ENCODE measurements at places on chromosomes 13 and 19.

DNA sequence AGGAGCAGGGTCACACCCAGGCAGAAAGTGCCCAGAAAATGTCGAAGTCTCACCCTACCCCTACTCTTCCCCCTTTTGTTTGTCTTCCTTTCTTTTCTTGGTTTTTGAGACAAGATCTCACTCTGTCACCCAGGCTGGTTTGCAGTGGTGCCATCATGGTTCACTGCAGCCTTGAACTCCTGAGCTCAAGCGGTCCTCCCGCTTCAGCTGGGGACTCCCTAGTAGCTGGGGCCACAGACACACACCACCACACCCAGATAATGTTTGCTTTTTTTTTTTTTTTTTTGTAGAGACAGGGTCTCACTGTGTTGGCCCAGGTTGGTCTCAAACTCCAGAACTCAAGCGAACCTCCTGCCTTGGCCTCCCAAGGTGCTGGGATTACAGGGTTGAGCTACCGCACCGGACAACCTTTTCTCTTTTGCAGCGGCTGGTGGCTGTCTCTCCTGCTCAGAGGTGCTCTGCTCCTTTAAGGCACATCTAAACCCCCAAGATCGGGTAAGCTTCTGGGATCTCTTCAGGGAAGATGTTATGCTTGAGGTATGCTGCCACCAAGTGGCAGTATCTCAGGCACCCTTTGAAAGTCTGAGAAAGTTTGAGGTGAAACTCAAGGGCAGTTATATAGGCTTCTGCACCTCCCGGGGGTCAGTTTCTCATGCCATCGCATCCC lies 22.4 kb upstream of the EBI3 start:
- no peak for DNase-seq

- DNase-seq, result no peak
These were observed 248.3 kb upstream of the SLITRK1 start for GRCh38 chr13:84130495-84131114.

DNA sequence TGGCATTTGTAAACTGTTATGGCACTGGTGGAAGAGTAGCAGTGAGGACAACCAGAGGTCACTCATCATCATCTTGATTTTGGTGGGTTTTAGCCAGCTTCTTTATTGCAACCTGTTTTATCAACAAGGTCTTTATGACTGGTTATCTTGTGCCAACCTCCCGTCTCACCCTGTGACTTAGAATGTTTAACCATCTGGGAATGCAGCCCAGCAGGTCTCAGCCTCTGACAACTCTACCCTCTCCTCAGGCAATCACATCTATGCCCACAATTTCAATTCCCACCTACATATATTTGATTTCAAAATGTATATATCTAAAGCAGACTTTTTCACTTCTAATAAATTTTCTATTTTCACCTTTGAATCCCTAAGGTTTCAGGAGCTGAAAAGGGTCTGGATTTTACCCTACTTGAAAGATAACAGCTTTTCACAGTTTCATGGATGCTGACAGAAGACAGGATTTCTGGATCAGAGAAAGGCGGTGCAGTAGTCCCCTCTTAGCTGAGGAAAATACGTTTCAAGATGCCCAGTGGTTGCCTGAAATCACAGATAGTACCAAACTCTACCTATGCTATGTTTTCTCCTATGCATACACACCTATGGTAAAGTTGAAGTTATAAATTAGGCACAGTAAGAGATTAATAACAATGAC lies 1171.8 kb downstream of the DIAPH3 start:
- no peak for DNase-seq

DNA sequence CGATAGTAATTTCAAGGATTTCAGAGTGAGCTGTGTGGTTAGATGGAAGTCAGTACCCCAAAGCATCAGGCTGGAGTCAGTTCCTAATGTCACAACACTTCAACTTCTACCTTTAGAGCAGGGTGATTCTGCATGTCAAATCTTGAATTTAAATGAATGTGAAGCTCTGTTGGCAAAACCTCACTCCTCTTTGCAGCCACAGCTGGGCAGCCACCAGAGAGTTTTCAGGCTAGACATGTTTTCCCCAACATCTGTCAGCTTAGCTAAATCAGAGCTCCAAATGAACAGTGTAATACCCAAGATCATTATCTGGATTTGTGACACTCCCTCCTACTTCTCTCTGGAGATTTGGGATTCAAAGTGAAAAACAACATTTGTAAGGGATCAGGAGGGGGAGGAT lies 33.7 kb upstream of the OLFM4 start:
- DNase-seq, result no peak

DNA sequence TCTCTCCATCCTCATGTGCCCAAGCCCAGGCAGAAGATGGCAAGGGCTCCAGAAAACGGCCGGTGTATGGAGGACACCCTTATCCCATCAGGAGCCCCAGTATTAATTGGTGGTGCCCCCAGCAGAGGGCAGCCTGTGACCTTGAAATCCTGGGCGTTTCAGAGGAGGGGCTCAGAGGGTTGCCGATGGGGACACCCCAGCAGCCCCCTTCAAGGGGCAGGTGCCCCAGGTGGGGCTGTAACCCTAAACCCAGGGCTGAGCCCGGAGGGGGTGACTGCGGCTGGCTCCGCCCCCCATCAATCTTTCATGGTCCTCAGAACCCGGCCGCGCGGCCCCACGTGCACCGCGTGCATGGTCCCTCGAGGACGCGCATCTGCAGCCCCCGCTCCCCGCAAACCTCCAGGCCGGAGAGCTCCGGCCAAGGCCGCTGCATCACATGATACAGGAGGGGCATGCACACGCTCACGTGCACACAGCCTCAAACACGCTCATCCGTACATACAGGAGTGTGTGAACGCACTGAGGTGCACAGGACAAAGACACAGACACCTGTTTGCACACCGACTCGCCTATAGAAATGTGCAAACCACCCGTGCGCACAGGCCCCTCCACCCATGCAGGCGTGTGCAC lies 949 bp downstream of the RAB3A start:
- no peak for DNase-seq

- DNase-seq, result no peak
These were observed 33.1 kb upstream of the C1QTNF9 start for GRCh38 chr13:24276306-24276705.

DNA sequence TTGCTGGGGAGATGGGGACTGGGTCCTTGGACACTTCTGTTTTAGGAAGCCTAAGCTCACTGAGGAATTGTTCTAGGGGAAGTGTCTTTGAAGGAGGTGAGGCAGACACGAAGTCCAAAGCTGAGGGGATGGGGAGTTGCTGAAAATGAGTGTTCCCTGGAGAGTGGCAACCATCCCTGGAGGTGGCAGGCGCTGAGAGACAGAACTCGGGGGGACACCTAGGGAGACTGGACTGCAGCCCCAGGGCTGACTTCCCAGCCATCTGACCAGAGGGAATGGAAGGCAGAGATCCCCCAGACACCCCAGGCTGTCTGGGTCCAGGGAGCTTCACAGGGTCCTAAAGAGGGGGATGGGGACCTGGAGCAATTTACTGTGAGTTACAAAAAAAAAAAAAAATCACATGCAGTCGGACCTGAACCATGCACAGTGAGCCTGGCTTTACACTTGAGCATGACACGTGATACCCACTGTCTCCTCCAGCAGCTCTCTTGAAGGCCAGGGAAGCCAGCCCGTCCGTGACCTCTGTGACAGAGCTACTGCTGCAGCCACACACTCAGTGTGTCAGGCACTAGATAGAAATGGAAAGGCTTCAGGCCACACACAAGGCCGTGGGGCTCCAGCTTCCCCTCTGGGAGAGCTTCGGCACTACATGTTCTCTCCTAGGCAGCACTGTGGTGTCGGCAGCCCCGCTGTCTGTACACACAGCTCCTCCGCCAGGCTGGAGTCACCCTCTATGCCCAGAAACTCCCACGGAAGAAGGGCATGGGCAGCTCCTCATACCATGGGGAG lies 77.1 kb upstream of the KCTD15 start:
- no peak for DNase-seq

GRCh38 chr13:74450525-74450845 lies 316.3 kb upstream of the KLF12 start:
- DNase-seq, result no peak

DNA sequence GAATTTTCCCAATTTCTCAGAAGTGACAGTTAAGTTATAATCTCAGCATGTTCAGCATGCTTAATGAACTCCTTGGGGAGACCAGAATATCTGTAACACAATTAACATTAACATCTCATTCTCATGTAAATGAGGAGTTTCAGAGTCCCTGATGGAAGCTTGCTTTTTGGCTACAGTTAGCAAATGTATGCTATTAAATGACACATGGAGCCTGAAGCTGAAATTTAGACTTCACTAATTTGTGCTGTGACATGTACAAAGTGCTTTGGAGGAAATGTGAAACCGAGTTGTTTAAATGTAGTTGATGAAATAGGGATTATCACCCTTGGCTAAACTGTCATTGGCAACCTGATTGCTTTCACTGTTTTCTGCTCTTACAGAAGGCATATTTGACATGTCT lies 2265.1 kb upstream of the PCDH20 start:
- no peak for DNase-seq

DNA sequence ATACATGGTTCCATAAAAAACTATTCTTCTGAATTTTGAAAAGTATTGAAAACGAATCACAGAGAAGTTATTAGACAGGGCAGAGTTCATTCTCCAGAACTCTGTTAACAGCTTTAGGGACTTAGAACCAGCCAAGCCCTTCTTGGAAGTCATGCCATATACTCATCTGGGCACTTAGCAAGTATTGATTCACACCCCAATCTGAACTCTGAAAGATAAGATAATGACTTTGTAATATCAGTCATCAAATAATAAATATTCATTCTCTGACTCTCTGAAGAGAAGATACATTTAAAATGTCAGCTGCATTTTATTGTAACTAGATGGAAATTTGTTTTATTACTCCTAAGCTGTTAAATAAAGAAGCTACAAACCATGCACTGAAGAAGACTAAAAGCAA lies 43.8 kb upstream of the ITM2B start:
- no peak for DNase-seq

GRCh38 chr19:51227966-51228365 lies 3.1 kb downstream of the CD33 start:
- DNase-seq, result no peak

DNA sequence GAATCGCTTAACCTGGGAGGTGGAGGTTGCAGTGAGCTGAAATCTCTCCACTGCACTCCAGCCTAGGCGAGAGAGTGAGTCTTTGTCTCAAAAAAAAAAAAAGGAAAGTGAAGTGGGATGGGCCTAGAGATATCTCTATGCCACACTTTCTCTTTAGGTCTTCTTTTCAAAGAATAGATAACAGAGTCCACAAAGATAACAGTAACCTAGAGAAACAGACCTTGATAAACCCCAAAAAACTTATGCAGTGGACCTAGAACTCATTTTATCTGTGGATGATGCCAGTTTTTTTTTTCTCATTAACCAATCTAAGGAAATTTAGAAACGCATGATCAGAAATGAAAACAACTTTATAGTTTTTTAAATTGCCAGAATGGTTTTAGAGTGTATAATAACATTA lies 227.4 kb downstream of the LHFPL6 start:
- DNase-seq, result no peak

DNA sequence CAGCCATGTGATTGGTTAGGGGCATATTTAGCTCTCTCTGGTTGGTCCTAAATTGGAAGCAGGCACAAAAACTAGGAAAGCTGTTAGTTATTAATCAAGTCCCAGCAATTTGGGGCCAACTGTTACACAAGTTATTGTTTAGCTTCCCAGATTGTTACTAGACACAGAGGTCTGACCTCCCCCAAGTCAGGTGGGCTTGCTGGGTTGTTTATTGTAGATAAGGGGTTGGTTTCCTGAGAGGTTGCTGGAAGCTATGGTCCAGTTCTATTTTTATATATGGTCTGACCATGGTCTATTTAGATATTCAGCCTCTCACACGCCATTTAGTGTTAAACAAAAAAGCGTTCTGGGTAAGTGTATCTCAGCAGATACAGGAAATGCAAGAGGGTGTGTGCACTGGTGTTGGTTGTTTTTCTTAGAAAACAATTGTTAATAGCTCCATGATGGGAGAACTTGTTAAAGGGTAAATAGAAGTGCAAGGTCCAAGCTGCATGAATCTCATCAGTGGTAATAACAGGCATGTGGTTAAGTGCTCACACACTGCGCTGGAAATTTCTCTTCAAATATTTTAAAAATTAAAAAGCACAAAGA lies 150.0 kb downstream of the RAP2A start:
- no peak for DNase-seq

GRCh38 chr13:33637978-33638743 lies 179.8 kb upstream of the RFC3 start:
- no peak for DNase-seq

GRCh38 chr13:45527699-45528462 lies 63.1 kb downstream of the COG3 start:
- no peak for DNase-seq

DNA sequence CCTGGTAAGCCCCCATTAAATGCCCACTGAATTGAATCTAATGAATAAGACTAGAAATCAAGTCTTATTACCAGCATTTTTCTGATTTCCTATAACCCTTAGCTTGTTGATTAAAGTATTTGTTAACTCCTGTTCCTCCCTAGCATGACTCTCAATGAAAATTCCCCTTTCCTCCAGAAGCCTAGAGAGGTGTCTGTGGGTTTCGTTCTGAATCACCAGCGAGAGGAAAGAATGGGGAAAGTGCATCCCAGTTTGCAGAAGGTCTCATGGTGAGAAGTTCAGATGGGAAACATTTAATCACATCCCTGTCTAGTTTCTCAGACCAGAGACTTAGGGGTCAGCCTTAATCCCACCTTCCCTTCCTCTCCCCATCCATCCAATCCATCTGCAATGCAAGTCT lies 26.9 kb downstream of the POU2F2 start:
- DNase-seq, result no peak

DNA sequence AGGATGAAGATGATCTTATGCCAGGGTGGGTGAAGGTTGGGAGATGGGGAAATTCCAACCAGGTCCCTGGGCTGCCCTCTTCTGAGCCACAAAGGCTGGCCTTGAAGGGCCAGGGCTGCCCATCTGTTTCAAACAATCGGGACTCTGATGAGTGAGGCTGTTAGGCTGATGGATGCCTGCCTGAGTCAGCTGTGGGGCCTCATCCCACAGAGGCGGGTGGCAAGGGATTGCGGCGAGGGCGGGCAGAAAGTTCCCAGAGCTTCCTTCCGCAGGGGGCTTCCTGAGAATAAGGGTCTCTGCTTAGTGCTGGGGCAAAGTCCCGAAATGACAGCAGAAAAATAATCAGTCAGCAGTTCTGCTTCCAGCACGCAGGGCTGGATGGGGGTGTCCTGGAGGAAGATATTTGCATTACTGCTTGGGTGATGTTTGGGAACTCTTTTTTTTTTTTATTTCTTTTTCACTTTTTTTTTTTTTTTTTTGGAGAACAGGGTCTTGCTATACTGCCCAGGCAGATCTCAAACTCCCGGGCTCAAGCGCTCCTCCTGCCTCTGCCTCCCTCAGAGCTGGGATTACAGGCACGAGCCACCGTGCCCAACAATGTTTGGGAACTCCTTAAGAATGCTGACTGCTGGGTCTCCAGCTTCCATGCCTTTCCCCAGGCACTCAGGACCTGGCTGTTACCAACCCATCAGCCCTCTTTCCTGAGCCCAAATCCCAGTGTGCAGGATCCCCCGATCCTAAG lies 14.1 kb downstream of the SH3GL1 start:
- no peak for DNase-seq

GRCh38 chr13:112852392-112852791 lies 116.6 kb upstream of the MCF2L start:
- DNase-seq, result no peak

- DNase-seq, result no peak
These were observed 130.6 kb upstream of the SOX1 start for GRCh38 chr13:111936267-111936925.

GRCh38 chr13:90738881-90739280 lies 608.6 kb upstream of the MIR17HG start:
- DNase-seq, result no peak

- no peak for DNase-seq
These were observed 32.9 kb downstream of the PAN3 start for GRCh38 chr13:28171266-28171665.
